ENCODE measurements at places on chromosomes 7 and 10. TPM values are rescaled to one million over a fixed set of nuclear protein-coding genes. Genes with fewer than 3 reads are reported as not detected.

GRCh38 chr7:112622159-112622715, 141.4 kb downstream of the LSMEM1 start:
- DNase-seq: no peak
- H3K4me1 ChIP-seq: no peaks in the 10 kb centered on the region
- H3K27me3 ChIP-seq: no peaks in the 10 kb centered on the region
- no peaks in the 10 kb centered on the region for H3K36me3 ChIP-seq
- H3K27ac ChIP-seq: no peak overlapping the region

C10orf90 gene
- polyA plus RNA-seq: 17.6 TPM

- no peak overlapping the region for H3K4me3 ChIP-seq
- no peak overlapping the region for H3K27ac ChIP-seq
- H3K27me3 ChIP-seq: no peaks in the 10 kb centered on the region
- H3K4me1 ChIP-seq: no peaks in the 10 kb centered on the region
- no peak for DNase-seq
- H3K36me3 ChIP-seq: no peaks in the 10 kb centered on the region
Observed at GRCh38 chr7:156194813-156195212, 382.6 kb upstream of the SHH start.

DNA sequence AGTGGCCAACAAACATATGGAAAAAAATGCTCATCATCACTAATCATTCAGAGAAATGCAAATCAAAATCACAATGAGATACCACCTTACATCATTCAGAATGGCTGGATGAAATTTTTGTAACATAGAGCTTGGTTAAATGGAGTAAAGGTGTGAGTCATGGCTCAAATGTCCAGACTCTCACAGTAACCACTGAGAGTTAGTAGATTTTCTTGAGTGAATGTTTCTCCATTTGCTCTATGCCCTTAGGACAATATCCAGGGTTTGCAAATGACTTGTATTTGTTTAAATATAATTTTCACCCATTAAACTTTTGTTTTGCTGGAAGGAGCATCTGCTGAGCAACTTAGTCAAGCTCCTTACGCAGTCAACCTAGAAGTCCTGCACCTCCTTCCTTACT, 967.2 kb downstream of the XPNPEP1 start:
- H3K27ac ChIP-seq: no peak overlapping the region
- H3K36me3 ChIP-seq: no peaks in the 10 kb centered on the region
- H3K27me3 ChIP-seq: no peaks in the 10 kb centered on the region
- no peak overlapping the region for H3K4me3 ChIP-seq

GDF2 gene
- polyA plus RNA-seq: not detected

DNA sequence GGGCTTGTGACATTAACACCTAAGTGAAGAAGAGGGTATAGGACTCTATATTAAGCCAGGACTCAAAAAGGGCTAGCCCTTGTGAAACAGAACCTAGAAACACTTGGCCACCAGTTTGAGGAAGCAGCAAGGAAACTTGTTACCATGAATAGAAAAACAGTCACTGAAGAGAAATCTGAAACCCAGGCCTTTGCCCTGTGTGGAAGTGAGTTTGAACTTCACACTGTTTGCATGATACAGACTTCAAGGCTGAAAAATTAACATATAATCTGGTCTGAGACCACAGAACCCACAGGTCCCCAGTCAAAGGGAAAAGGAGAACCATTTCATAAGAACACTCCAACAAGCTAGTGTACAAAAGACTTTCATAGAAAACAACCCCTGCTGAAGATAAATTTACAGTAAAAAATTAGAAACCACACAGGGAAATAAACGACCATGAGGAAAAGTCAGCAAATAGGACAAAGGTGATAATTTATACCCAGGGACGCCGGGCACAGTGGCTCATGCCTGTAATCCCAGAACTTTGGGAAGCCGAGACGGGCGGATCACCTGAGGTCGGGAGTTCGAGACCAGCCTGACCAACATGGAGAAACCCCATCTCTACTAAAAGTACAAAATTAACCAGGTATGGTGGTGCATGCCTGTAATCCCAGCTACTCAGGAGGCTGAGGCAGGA, 76.1 kb downstream of the SKIDA1 start:
- H3K27me3 ChIP-seq: no peaks in the 10 kb centered on the region
- H3K4me3 ChIP-seq: no peak overlapping the region
- DNase-seq: no peak
- H3K36me3 ChIP-seq: no peaks in the 10 kb centered on the region

- no peak for DNase-seq
- no peaks in the 10 kb centered on the region for H3K27me3 ChIP-seq
- peak overlapping the region; percentile 92 for H3K27ac ChIP-seq
- no peaks in the 10 kb centered on the region for H3K36me3 ChIP-seq
- peaks cover 40% of the 10 kb centered on the region for H3K4me1 ChIP-seq
Observed at GRCh38 chr10:75223507-75223906, 12.2 kb downstream of the COMTD1 start.

DNA sequence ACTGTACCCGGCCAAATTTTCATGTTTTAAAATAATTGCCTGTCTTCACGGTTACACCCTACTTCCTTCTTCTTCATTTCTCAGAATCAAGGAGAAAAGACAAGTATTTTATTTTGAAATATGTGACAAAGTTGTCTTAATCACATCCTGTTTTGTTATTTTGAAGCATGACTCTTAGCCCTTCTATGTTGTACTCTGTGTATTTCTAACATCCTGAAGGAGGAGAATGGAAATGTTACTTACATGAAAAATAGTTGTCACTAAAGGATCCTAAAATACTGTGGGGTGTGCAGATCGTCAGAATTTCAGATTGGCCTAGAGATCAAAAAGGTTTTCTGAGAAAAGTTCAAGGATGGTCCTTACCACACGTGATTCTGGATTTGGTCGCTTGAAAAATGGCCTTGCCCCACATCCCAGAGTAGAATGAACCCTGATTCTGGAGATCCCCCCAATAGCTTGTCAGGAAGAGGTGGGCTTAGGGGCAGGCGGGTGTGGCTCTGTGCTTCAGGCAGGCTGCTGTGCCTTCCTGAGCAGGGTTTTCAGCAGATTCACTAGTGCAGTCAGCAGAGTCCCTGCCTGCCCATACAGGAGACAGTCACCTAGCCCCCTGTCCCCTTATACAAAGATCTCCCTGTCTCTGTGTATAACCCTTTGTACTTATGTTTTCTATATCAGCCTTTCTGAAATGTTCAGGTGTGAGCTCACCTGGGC, 8.6 kb downstream of the UPP1 start:
- no peak for DNase-seq
- H3K27me3 ChIP-seq: no peaks in the 10 kb centered on the region
- no peak overlapping the region for H3K27ac ChIP-seq
- no peaks in the 10 kb centered on the region for H3K36me3 ChIP-seq
- H3K4me1 ChIP-seq: no peaks in the 10 kb centered on the region

DNA sequence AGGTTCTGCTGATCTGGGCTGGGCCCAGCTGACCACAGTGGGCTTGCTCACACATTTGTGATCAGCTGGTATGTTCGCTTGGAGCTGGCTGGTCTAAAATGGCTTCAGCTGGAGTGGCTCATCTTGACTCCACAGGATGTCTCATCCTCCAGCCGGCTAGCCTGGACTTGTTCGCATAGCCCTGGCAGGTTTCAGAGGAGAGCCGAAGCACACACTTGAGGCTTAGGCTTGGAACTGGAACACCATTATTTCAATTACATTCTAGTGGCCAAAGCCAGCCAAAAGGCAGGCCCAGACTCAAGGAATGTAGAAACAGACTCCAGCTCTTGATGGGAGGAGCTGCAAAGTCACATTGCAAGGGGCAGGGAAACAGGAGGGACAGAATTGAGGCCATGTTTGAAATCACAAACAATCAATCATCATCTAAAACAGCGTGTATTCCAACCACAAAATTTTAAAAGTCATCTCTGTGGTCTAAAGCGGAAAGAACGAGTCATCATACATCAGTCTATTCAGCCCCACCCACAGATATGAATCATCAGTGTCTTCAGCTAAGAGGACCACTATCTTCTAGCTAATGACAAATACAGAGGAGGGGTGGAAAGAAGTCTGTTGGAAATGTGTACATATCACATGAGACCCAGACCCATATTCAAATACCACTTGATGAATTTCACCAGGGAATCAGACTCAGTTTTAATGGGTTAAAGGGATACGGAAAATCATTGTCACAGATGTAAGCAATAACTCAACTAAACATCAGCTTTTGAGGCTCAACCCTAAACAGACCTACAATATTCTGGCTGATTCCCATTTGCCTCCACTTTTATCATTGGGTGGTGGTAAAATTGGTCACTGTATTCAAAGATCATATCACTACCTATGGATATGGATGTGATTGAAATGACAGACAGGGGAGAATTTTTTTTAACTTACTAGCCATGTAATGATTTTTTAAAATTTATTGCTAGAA, 139.0 kb upstream of the MKLN1 start:
- H3K36me3 ChIP-seq: no peaks in the 10 kb centered on the region
- no peak for DNase-seq
- H3K4me3 ChIP-seq: no peak overlapping the region
- no peak overlapping the region for H3K27ac ChIP-seq

GRCh38 chr7:100455206-100455605, 8.9 kb downstream of the SPACDR start:
- no peak for DNase-seq
- H3K4me3 ChIP-seq: no peak overlapping the region
- H3K36me3 ChIP-seq: no peaks in the 10 kb centered on the region
- H3K27ac ChIP-seq: no peak overlapping the region
- H3K27me3 ChIP-seq: no peaks in the 10 kb centered on the region
- H3K4me1 ChIP-seq: no peaks in the 10 kb centered on the region

STEAP1 gene
- 6.4 TPM for polyA plus RNA-seq

DNA sequence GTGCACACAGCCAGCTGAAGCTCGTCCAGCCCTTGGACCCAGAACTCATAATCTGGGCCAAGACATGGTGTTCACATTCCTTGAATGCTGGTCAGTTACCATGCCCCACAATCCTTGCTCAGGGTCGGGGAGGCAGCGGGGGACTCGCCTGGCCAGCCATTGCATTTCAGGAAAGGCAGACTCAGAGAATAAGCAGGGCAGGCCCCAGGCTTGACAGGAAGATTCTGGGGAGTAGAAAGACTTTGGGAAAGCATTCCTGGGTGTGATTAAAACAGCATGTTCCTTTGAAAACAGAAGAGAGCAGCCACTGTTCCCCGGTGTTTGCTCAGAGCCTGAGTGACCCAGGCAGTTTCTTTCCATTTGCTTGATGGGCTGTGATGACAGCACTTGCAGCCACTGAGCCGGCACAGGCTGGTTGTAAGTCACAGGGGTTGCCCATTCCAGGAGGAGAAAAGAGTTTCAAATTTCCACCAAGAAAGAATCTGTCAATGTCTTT, 473.7 kb downstream of the TYW1 start:
- DNase-seq: peak; percentile 40
- no peaks in the 10 kb centered on the region for H3K4me1 ChIP-seq
- H3K36me3 ChIP-seq: no peaks in the 10 kb centered on the region
- no peak overlapping the region for H3K27ac ChIP-seq

DNA sequence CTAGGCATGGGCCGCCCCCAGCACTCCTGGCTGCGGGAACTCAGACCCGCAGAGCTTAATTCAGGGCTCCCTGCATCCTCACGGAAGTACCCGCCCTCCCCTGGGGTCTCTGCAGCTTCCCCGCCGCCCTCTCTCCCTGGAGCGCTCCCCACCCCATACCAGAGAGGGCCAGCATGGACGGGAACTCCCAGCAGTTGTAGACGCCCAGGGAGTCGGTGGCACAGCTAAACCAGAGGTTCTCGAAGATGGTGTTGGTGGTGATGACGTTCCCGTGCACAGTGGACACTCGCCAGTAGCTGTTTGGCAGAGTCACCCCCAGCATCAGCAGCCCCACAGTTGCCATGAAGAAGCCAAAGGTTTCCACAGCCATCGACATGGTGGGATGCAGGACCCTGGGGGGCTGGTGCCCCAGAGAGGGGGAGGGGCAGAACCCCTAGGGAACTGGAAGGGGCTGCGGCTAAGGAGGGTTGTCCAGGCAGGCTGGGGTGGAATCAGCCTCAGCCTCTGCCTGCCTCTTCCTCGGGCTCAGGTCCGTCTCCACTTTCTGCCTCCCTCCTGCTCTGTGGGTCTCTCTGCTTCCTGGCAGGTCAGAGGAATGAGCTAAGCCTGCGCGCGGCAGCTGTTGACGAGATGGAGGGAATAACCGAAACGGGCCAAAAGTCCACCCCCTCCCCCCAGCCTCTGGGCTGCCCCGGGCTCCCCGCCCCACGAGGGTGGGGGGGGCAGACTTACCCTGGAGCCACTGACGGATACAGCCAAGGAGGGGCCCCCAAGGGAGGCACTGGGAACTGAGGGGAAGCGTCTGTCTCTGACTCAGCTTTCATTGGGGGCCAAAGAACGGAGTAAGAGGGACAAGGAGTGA, at the start of gene CLDN15:
Gene CLDN15 (minus strand): TSS at position 597 of the 862 bp plus-strand sequence. CDS start 221 bp downstream, at position 376.
- no peak within 1 kb of the TSS for H3K4me3 ChIP-seq
- H3K36me3 ChIP-seq: no peaks in the 10 kb centered on the region
- H3K27me3 ChIP-seq: no peaks in the 10 kb centered on the region
- H3K4me1 ChIP-seq: peaks cover 27% of the 10 kb centered on the region

DNA sequence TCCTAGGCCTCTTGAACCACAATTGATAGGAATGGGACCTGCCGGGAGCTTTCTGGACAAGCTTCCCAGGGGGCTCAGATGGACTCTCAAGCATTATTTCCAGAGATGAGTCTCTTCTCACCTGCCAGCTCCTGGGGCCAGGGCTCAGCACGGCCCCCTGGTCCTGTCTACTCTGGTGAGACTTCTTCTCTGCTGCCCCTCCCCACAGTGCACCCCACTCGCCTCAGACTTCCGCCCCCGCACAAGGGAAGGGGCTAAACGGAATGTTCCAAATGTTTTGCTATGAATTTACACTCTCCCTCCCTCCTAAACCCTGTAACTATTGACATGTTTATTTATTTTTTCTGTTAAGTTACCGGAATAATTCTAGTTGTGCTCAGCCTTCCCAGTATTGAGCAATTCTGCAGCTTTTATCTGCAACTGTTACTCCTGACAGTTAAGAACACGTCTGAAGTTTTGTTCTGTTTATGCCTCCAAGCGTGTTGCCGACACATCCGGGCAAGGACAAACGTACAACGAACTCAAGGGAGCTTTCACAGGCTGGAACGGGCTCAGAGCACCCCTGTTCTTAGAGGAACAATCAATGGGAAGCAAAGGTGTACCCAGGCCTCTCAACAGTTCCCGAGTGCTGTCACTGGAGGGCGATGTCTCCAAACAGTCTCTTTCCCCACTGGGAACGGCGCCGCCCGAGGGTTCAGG, 55.2 kb downstream of the FHIP2A start:
- H3K36me3 ChIP-seq: no peaks in the 10 kb centered on the region
- no peak overlapping the region for H3K27ac ChIP-seq
- peaks cover 6% of the 10 kb centered on the region for H3K4me1 ChIP-seq
- H3K4me3 ChIP-seq: no peak overlapping the region

- no peaks in the 10 kb centered on the region for H3K27me3 ChIP-seq
- DNase-seq: no peak
- no peaks in the 10 kb centered on the region for H3K36me3 ChIP-seq
- H3K4me1 ChIP-seq: no peaks in the 10 kb centered on the region
- H3K4me3 ChIP-seq: no peak overlapping the region
Observed at GRCh38 chr10:116398224-116398623, 29.4 kb upstream of the PNLIPRP3 start.

Data from testis (tissue), 5 donors.